Ascending aorta (tissue), 2 donors: ENCODE measurements at places on chromosomes 7 and 10.

DNA sequence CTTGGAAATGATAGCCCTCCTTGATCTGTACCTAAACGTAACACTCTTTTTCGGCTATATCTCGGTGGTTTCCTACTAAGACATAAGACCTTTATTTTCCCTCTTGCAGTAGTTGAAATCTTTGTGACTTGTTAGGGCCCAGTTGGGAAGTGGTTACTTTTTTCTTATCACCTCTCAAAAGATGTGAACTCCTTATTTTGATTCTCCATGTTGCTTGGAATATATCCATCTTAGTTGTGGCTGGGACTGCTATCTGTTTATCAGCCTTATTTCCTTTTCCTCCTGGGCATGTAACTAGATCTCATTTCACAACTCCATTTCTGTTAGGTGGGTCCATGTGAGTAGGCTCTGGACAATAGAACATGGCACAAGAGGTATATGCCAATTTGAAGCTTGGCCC, 4.1 kb upstream of the CPED1 start:
- no peak for DNase-seq

DNA sequence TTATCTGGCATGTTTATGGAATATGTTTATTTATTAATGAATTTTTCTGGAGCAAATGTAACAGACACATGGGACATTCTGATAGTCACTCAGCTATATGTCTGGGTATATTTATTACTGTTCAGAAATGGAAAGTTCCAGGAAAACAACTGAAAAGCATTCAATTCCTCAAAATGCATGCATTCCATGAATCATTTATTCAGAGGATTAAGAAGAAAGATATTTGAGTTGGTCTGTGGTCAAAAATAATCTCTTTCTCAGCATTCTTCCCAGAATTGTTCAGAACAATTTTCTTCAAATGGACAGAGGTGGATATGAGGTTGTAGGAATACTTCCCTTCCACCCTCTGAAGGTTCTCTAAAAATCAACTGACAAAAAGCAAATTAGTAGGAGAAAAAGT, 97.6 kb upstream of the ITGB1 start:
- no peak for DNase-seq

DNA sequence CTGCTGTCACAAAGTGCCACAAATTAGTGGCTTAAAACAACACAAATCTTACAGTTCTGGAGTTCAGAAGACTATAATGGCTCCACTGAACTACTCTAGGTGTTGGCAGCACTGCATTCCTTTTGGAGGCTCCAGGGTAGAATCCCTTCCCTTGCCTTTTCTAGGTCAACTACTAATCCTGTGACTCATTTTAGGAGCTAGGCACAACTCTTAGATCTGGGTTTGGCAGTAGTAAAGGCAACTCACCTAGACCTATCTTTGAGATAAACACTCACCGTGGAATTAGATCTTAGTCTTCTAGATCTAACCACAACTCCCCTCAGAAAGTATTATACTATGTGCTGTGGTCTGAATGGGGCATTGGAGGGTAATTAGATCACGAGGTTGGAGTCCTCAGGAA, 60.4 kb downstream of the ANKIB1 start:
- DNase-seq = no peak

- no peak for DNase-seq
These were observed 195.3 kb downstream of the PPP1R9A start for GRCh38 chr7:95102662-95103061.

- DNase-seq = no peak
These were observed 62.0 kb upstream of the NAMPT start for GRCh38 chr7:106346678-106347217.

DNA sequence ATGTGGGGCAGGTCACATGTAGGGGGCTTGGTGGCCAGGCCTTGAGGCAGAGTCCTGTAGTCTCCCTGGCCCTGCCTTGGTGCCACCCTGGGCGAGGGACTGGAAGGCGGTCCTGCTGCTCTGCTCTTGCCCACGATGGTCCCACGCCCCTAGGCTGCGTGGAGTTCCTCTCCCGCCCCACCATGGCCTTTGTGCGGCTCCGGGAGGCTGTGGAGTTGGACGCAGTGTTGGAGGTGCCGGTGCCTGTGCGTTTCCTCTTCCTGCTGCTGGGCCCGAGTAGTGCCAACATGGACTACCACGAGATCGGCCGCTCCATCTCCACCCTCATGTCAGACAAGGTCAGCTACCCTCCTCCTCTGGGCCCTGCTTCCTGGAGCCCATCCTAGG, 10.0 kb downstream of the FASTK start:
- no peak for DNase-seq

DNA sequence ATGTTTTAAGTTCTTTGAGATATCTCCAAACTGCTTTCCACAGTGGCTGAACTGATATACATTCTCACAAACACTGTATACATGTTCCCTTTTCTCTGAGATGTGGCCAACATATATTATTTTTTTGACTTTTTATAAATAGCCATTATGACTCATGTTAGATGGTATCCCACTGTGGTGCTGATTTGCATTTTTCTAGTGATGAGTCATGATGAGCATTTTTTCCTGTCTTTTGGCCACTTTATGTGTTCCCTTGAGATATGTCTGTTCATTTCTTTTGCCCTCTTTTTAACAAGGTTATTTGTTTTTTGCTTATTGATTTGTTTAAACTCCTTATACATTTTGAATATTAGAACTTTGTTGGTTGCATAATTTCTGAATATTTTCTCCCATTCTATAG, 1055.1 kb downstream of the NXPH1 start:
- DNase-seq = no peak

GRCh38 chr10:34217524-34217923, 597.6 kb downstream of the PARD3 start:
- no peak for DNase-seq

- DNase-seq = no peak
These were observed 167.1 kb upstream of the TNRC18 start for GRCh38 chr7:5590596-5591277.

GRCh38 chr7:7812112-7812511, 93.7 kb upstream of the RPA3 start:
- no peak for DNase-seq

DNA sequence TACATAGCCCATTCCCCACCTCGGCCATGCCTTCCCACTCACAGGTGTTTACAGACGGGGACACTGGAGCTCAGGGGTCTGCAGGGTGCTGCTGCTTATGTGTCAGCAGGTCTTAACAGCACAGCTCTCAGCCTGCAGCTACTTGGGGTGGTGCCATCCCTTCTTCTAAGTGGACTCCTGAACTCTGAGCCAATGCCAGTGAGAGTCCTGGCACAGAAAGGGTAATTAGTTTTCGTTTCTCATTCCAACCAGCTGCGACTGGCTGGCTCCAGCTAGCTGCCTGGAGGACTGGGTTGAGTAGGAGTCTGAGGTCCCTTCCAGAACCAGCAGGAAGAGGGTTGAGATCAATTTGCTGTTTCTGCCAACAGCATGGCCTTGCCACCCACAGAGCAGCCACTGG, 88.3 kb upstream of the AGK start:
- no peak for DNase-seq

DNA sequence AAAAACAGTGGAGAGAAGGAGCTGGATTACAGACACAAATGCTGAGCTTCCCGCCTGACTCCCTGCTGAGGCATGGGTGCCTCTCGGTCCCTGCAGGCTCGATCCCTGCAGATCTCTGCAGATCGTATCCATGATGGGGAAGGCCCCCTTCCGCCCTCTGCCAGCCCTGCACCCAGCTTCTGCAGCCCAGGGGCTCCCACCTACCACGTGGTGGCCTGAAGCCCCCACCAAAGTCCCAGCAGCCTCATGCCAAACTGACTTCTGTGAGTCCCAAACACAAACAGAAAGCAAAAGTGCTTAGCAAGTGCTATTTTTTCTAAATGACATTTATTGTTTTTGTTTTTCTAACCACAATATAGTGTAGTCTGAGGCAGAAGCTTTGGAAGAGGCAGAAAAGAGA, 127.1 kb upstream of the CHST15 start:
- DNase-seq = peak; percentile 55
